ENCODE measurements at places on chromosomes 2 and 18.

DNA sequence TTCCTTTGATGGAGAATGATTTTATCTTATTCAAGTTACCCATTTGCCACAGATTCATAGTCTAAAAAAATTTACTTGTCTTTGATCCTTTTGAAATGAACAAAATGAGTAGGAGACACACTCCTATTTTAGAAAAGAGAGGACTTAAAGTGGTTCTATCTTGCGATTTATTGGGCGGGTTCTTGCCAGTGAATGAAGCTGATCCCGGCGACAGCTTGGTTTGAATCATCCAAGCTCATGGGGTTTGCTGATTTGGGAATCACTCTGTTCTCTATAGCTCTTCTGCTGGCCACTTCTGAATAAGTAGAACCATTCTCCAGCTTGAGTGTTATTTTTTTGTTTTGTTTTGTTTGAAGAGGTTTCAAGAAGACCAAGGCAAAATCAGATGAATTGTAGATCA lies 25.5 kb upstream of the PPP1CB start:
- DNase-seq = no peak

- no peak for DNase-seq
Observed at GRCh38 chr2:25816249-25816648, 62.0 kb downstream of the ASXL2 start.

DNA sequence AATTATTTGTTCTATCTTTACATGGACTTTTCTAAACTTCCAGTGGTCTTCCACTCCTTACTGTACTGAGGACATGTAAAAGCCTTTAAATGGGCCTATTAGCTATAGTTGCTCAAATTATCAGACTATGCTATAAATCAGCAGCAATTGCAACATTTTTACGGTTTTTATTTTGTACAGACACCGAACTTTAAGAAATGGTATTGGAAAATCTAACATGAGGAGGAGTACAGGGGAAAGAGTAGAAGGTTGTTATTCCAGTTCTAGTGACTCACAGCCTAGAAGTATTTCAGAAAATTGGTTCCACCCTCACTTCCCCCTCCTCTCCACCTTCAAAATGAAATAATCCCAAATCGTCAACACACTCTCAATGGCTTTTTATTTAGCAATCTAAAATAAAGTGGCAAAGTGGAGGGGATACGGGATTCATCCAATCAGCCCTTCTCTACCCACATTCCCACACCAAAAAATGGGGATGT lies 1.1 kb downstream of the NCKAP1 start:
- no peak for DNase-seq

GRCh38 chr2:143433251-143433650 lies 304.0 kb downstream of the ARHGAP15 start:
- no peak for DNase-seq

GRCh38 chr2:133953524-133953923 lies 300.3 kb upstream of the MGAT5 start:
- no peak for DNase-seq

- DNase-seq = no peak
Observed at GRCh38 chr18:59550174-59550516, 147.1 kb downstream of the CCBE1 start.

DNA sequence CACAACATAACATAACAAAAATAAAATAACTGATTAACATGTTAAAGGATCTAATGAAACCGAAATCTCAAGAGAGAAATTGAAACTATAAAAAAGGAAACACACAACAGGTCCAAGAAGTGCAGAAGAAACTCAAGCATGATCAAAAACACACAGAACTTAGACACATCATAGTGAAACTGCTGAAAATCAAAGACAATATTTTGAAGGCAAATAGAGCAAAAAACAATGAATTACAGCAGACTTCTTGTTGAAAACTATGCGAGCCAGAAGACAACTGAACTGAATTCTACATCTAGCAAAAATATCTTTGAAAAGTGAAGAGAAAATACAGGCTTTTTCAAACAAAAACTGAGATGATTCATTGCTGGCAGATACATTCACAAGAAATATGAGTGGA lies 61.3 kb downstream of the UGP2 start:
- no peak for DNase-seq

GRCh38 chr18:27954226-27954625 lies 222.7 kb downstream of the CDH2 start:
- DNase-seq = no peak

GRCh38 chr18:2627821-2628276 lies 27.7 kb upstream of the SMCHD1 start:
- no peak for DNase-seq

GRCh38 chr2:27251766-27252165 lies 11.1 kb downstream of the SLC30A3 start:
- no peak for DNase-seq

- DNase-seq = no peak
Observed at GRCh38 chr2:148903979-148904378, 29.0 kb downstream of the KIF5C start.

Measured in stimulated activated CD4-positive, alpha-beta T cell treated with anti-CD3 and anti-CD28 coated beads, Interleukin-12 subunit alpha, Interleukin-12 subunit beta, amount 100 ng/mL, for 24 hours (primary cell).